ENCODE measurements at places on chromosomes 2 and 18.

DNA sequence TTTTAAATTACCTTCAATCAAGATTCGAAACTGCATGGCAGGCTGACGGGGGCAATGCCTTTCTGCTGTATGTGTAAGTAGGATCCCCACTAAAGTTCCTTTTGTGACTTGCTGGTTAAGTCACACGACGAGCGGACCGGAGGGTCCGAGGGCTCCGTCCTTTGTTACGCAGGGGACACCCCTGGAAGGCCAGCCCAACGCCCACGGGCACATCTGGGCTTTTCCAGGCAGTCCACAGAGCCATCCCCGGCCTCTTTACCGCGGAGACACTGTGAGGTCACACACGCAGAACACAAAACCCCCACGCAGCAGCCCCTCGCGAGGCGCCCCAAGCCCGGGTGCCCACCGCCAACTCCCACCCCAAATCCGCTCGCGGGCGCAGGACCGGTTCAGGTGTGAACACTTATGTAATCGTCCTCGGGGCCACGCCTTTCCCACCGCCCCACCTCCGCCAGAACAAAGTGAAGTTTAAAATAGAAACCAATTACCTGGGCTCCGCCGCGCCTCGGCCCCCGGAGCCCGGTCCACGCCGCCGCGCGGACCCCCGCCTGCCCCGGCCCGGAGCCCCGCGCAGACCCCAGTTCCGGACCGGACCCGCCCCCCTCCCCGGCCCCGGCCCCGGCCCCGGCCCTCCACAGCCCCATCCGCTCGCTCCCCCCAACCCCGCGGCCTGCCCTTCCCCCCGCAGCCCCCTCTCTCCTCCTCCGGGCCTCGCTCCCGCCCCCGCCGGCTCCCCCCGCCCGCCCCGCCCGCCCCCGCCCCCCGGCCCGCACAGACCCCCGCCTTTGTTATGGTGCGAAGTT lies 4.2 kb downstream of the ZNF516 start:
- DNase-seq = peak; percentile 65

DNA sequence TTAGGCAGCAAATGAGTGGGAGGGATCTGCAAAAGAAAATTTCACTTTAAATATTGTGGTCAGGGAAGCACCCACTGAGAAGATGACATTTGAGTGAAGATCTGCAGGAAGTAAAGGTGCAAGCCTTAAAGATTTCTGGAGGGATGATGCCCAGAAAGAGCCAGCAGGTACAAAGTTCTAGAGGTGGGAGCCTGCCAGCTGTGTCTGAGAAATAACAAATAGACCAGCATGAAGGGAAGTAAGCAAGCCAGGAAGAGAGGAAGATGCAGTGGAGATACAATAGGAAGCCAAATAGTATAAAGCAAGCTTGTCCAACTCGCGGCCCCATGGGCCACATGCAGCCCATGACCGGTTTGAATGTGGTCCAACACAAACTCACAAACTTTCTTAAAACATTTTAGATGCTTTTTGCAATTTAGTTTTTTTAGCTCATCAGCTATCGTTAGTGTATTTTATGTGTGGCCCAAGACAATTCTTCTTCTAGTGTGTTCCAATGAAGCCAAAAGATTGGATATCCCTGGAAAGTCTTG lies 489.9 kb downstream of the DCC start:
- no peak for DNase-seq

DNA sequence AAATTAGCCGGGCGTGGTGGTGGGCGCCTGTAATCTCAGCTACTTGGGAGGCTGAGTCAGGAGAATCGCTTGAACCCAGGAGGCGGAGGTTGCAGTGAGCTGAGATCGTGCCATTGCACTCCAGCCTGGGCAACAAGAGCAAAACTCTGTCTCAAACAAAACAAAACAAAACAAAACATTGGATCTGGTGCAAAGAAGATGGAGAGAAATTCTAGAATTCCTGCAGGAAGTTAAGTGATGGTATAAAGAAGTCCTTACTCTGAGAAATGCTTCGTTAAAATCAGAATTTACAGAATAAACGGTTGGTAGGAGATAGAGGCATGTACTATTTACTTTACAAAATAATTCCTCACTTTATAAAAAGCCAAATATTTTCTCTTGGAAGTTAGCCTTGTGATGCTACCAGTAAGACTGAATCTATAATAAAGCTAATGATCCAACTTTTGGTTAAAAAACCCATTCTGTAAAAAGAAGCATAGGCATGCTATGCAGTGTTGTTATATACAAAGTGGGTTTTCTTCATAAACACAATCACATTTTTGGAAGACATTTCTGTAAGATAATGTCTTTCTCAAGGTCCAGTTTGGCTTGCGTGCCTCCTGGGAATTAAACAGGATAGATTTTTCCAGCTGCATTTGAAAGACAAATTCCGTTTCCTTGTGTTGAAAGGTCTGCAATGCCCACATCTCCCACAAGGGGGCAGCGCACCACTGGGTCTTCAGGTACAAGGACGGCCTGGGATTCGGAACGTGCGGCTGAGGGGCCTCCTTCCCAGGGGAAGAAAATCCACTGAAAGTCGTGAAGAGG lies 35.6 kb upstream of the PNO1 start:
- DNase-seq = peak; percentile 49

DNA sequence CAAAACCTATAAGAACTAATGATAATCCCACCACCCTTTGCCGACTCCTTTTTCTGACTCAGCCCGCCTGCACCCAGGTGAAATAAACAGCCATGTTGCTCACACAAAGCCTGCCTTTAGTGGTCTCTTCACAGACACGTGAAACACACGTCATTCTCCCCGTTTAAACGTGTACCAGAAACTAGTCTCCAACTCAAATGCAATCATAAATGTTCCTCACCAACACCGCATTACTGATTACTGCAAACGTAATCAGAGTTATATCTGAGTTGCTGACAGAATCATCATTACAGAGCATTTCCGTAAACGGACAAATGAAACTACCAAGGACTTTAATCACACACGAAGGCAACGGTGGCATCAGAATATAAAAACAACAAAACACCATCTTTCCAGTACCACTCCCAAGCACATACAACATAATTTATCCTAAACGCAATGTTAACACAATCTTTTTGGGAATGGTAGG lies 1.9 kb downstream of the CLK1 start:
- peak; percentile 51 for DNase-seq

- no peak for DNase-seq
Observed at GRCh38 chr2:42979416-42979869, 187.1 kb upstream of the HAAO start.

DNA sequence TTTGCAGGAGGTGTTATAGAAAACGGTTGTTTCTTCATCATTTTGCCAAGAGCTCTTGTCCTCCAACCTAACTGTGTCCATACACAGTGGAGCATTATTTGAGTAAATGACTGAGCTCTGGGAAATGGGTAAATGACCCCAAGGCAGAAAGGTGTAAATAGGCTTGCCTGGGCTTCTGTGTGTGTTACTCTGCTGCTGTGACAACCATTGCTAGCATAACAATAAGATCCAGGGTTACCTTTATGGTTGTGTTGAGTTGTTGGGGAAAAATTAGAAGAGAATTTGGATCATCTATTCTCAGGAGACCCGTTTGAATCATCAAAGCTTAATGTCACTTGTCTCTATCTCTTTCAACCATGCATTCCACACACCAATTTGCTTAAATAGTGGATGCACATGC lies 672.7 kb downstream of the DPP10 start:
- DNase-seq = no peak

- no peak for DNase-seq
Observed at GRCh38 chr18:23738151-23738550, 48.9 kb downstream of the LAMA3 start.

DNA sequence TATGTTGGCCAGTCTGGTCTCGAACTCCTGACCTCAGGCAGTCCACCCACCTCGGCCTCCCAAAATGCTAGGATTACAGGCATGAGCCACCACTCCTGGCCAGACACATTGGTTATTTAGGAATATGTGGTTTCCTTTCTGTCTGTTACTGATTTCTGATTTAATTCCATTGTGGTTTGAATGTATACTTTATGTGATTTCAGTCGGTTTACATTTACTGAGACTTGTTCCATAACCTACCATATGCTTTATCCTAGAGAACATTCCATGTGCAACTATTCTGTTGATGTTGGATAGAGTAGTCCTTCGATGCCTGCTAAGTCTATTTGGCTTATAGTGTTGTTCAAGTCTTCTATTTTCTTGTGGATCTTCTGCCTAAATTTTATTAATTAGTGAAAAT lies 1.6 kb upstream of the CCL20 start:
- no peak for DNase-seq

DNA sequence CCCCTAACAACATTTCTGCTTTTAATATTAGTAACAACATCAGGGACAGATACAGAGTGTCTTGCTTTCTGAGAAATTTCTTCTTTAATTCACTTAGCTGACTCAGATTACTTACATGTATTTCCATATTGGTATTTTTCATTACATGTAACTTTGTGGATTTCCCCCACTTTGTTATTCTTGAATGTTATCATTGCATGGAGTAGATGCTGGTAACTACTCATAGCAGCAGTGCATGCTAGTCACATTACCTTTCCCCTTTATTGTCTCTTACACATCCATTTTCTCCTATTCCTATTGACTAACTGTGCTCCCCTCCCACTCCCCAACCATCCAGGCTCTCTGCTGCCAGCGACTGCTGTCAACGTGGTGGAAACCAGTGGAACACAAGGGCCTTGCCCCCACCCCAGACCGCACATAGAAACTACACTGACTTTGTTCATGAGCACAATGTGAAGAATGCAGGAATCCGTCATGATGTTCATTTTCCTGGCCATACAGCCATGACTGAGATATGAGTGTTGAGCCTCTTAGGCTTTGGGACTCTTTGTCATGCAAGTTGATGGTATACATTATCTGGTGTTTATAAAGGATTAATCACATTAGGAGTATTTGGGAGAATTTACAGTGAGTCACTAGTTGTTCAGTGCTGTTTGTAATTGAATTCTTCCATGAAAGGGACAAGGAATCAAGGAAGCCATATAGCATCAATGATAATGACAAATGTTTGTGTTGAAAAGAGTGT lies 91.0 kb downstream of the EPB41L5 start:
- DNase-seq = no peak

Data from GM20000 (cell line).